ENCODE measurements at places on chromosomes 12 and 14. TPM values are rescaled to one million over a fixed set of nuclear protein-coding genes. Genes with fewer than 3 reads are reported as not detected.

- DNase-seq: no peak
- H3K27me3 ChIP-seq: no peaks in the 10 kb centered on the region
- peaks cover 36% of the 10 kb centered on the region for H3K4me1 ChIP-seq
- no peak overlapping the region for H3K4me3 ChIP-seq
- no peak overlapping the region for H3K27ac ChIP-seq
- no peaks in the 10 kb centered on the region for H3K36me3 ChIP-seq
These were observed 98.3 kb downstream of the LRRC74A start for GRCh38 chr14:76924371-76925096.

GRCh38 chr14:52369305-52369801 is 55.2 kb downstream of the PTGER2 start:
- H3K27ac ChIP-seq: no peak overlapping the region
- peak; percentile 54 for DNase-seq
- H3K4me1 ChIP-seq: peaks cover 6% of the 10 kb centered on the region
- H3K27me3 ChIP-seq: 0 out of 2 replicates have a peak, but pooled peaks cover 2% of the 10 kb centered on the region
- no peaks in the 10 kb centered on the region for H3K36me3 ChIP-seq
- H3K4me3 ChIP-seq: no peak overlapping the region

GRCh38 chr12:131089531-131090273 is 136.0 kb downstream of the ADGRD1 start:
- H3K4me1 ChIP-seq: no peaks in the 10 kb centered on the region
- H3K27ac ChIP-seq: no peak overlapping the region
- H3K4me3 ChIP-seq: no peak overlapping the region
- H3K36me3 ChIP-seq: no peaks in the 10 kb centered on the region
- no peaks in the 10 kb centered on the region for H3K27me3 ChIP-seq

WDHD1 gene
- total RNA-seq: 13.1 TPM

DNA sequence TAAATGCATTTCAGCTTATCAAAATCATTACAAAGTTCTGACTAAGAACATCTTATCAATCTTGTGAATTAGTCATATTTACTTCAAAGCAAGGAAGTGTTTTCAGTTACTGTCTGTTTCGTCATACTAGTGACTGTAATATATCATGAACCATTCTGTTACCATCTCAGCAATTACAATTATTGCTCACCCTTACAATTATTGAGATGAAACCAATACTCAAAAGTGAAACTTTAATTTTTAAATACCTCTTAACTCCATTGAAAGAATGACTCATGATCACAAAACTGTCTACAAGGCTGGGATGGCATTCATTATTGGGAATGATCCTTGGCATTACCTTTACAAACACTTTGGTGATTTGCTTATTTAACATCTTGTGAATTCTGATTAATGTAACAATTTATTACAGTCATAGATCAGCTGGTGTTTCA is 90.3 kb downstream of the RPS6KA5 start:
- DNase-seq: peak; percentile 12
- H3K4me3 ChIP-seq: no peak overlapping the region
- H3K4me1 ChIP-seq: no peaks in the 10 kb centered on the region
- H3K36me3 ChIP-seq: no peaks in the 10 kb centered on the region

- H3K4me1 ChIP-seq: no peaks in the 10 kb centered on the region
- H3K27me3 ChIP-seq: no peaks in the 10 kb centered on the region
- DNase-seq: no peak
- H3K27ac ChIP-seq: no peak overlapping the region
These were observed 68.8 kb downstream of the RERG start for GRCh38 chr12:15152456-15152855.

CLEC2A gene
- total RNA-seq: not detected

INHBC gene
- not detected for total RNA-seq

SYCP3 gene
- total RNA-seq: not detected

DNA sequence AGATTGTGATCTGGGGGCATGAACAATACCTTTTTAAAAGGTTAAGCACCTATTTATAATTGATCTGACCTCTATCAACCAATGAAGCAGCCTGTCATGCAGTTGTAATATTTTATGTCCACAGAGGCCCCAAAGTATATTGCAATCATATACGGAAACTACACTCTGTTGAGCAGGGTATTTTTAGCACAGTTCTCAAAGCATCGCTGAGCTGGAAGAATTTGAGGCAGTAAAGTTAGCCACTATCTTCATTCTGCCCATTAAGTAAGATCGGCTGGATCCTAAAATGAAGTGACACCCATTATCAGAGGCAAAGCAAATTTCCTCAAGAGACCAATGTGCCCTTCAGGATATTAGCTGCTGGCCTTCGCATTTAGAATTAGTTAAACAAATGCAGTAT is 47.7 kb upstream of the GRIP1 start:
- H3K4me1 ChIP-seq: no peaks in the 10 kb centered on the region
- DNase-seq: no peak
- no peak overlapping the region for H3K27ac ChIP-seq
- H3K27me3 ChIP-seq: no peaks in the 10 kb centered on the region
- no peak overlapping the region for H3K4me3 ChIP-seq

DNA sequence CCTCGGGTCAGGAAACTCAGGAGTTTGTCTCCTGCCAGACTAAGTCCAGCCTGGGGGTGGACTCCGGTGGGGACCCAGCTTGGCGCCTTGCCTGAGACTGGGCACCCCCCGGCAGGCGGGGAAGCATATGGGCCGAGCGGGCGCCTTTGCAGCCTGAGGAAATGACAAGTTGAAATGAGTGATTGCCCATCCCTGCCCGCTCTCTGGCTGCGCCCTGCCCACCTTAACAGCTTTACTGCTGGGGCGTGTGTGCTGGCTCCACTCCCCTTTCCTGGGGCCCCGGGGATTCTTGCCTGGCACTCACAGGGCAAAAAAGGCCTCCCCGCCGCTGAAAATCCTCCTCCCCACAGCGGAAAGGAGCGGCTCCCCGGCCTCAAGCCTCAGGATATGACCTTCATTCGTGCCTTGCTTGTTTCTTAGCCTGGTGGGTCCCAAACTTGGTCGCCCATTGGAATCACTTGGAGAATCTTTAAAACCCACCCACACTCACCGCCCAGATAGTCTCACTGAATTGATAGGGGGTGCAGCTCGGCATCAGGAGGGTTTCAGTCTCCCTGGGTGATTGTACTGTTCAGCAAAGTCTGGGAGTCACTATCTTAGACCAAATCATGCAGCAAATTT is 1.5 kb downstream of the RFLNA start:
- H3K36me3 ChIP-seq: no peaks in the 10 kb centered on the region
- no peak overlapping the region for H3K27ac ChIP-seq
- H3K27me3 ChIP-seq: peaks cover 71% of the 10 kb centered on the region
- no peak overlapping the region for H3K4me3 ChIP-seq
- no peak for DNase-seq
- peaks cover 1% of the 10 kb centered on the region for H3K4me1 ChIP-seq

DNA sequence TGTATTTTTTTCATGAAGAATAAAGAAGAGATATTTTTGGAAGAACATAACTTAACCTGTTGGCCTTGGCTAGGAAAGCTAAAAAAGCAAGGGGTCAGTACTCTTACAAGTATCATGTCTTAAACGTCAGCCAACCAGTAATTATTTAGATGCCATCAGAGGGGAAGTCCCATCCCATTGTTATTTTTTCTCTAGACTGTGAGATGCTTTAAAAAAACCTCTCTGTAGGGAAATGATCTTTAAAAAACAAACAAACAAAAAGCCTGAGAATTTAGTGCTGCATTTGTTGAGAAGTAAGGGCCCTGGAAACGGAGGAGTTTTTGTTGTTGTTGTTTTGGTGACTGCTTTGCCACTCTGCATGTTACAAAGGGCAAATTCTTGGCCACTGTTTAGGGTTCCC is 474.0 kb downstream of the ZFP36L1 start:
- no peaks in the 10 kb centered on the region for H3K27me3 ChIP-seq
- no peak for DNase-seq
- no peak overlapping the region for H3K27ac ChIP-seq

GRCh38 chr14:24132061-24132685 is 1.7 kb downstream of the FITM1 start:
- H3K4me1 ChIP-seq: peaks cover 8% of the 10 kb centered on the region
- no peak overlapping the region for H3K27ac ChIP-seq
- no peak for DNase-seq
- H3K4me3 ChIP-seq: no peak overlapping the region

DPY19L2 gene
- total RNA-seq: 0.90 TPM

GRCh38 chr14:55532645-55533344 is 47.2 kb upstream of the KTN1 start:
- H3K36me3 ChIP-seq: no peaks in the 10 kb centered on the region
- no peak for DNase-seq
- peaks cover 6% of the 10 kb centered on the region for H3K27me3 ChIP-seq
- H3K4me1 ChIP-seq: peaks cover 3% of the 10 kb centered on the region

DNA sequence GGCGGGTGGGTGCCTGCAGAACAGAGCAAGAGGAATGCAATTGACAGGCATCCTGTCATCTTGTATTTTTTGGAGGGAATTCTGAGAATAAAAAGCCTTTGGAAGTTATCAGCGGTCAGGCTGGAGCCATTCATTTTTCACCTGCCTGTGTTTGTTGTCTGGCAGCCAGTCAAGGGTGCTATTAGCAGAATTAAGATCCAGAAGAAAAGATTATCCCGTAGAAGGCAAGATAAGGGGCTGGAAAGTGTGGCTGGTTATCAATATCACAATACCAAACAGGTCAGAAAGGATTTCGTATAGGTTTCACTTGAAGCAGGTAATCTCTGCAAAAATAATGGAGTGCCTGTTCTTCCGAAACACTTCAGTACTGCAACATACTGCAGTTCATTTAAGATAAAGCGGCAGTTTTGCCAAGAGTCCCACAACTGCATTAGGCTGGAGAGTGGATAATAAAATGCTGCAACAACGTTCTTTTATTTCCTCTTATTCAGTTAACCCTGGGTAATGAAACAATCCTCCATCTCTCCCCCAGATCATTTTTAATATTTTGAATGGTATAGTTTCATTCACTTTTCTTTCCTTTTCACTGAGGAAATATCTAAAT is 171.2 kb upstream of the CDKN3 start:
- H3K36me3 ChIP-seq: no peaks in the 10 kb centered on the region
- H3K27ac ChIP-seq: no peak overlapping the region
- DNase-seq: no peak
- peaks cover 22% of the 10 kb centered on the region for H3K27me3 ChIP-seq
- no peak overlapping the region for H3K4me3 ChIP-seq
- H3K4me1 ChIP-seq: no peaks in the 10 kb centered on the region

DNA sequence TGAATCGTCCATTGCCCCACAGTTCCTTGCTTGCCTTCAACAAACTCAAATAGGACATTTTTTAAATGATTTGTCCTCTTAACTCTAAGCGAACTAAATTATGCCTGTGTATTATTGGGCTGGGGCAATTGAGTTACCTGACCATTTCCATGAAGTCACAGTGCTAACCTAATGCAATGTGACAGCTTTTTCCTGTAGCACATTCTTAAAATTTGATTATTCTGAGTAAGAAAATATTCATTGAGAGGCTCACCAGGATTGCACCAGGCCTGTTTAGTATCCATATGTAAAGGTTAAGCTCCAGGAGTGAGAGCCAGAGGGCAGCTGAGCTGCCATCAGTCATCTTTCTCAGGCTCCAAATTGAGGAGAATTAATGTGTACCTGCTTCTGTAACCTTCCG is 90.9 kb downstream of the GPR65 start:
- H3K4me3 ChIP-seq: no peak overlapping the region
- no peak overlapping the region for H3K27ac ChIP-seq
- H3K4me1 ChIP-seq: no peaks in the 10 kb centered on the region
- H3K27me3 ChIP-seq: no peaks in the 10 kb centered on the region
- H3K36me3 ChIP-seq: no peaks in the 10 kb centered on the region
- no peak for DNase-seq

ARHGAP9 gene
- 0.18 TPM for total RNA-seq

PLXNC1 gene
- total RNA-seq: 1.6 TPM

ANKS1B gene
- 0.18 TPM for total RNA-seq
